A549 treated with CORT108297 at 1 μM for 4 hours (cell line): ENCODE measurements at places on chromosomes 4 and X. TPM values are rescaled to one million over a fixed set of nuclear protein-coding genes. Genes with fewer than 3 reads are reported as not detected.

SHOX gene
- total RNA-seq = not detected in 5 replicates

PPP4R3C gene
- not detected in 5 replicates for total RNA-seq

SPARCL1 gene
- total RNA-seq = not detected in 5 replicates

ANXA3 gene
- total RNA-seq = 53.7 to 73.0 TPM (median 55.3 TPM) in 5 replicates

STPG2 gene
- 0.05 TPM in 1 of 5 replicates, not detected in the others for total RNA-seq

KLB gene
- total RNA-seq = 0.07 to 0.11 TPM (median 0.08 TPM) in 5 replicates

ADH1A gene
- not detected in 5 replicates for total RNA-seq

SEC31A gene
- 80.1 to 86.9 TPM (median 85.0 TPM) in 5 replicates for total RNA-seq

PF4V1 gene
- not detected in 5 replicates for total RNA-seq

PLAC8 gene
- total RNA-seq = 0.42 to 1.4 TPM (median 0.86 TPM) in 5 replicates

AKAP14 gene
- not detected in 5 replicates for total RNA-seq

F11 gene
- not detected in 5 replicates for total RNA-seq

MAGEA10 gene
- total RNA-seq = 0.05 to 0.13 TPM (median 0.08 TPM) in 4 of 5 replicates, not detected in the other

ARHGAP6 gene
- total RNA-seq = 0.01 to 0.03 TPM in 2 of 5 replicates, not detected in the others

CDKN2AIP gene
- 10.6 to 12.1 TPM (median 11.1 TPM) in 5 replicates for total RNA-seq

UGT2B15 gene
- total RNA-seq = 0.05 to 0.07 TPM (median 0.05 TPM) in 4 of 5 replicates, not detected in the other

SPP1 gene
- total RNA-seq = 151 to 213 TPM (median 166 TPM) in 5 replicates

PPEF2 gene
- not detected in 5 replicates for total RNA-seq

FAM133A gene
- 0.65 to 0.93 TPM (median 0.78 TPM) in 5 replicates for total RNA-seq

ERCC6L gene
- 11.1 to 15.1 TPM (median 12.4 TPM) in 5 replicates for total RNA-seq

NXF2 gene
- not detected in 5 replicates for total RNA-seq

CT45A3 gene
- 0.11 to 0.16 TPM in 2 of 5 replicates, not detected in the others for total RNA-seq
